ENCODE measurements at places on chromosomes 2 and 18.

DNA sequence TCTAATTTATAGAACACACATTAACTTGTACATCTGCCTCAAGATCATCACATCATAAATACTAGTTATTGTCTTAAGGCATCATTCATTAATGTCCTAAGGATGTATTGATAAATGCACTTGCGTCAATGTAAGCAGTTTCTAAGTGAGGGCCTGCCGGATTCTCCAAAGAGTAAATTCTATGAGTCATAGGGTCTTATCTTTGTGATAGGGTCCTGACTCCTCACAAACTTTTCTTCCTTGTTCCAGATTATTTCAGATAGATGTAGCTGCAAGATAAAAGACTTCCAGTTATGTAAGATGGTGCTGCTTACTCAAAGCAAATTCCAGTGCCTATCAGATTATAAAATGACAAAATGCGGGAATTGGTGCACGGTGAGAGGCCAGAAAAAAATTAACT, 315.0 kb upstream of the SLC39A10 start:
- DNase-seq: no peak

DNA sequence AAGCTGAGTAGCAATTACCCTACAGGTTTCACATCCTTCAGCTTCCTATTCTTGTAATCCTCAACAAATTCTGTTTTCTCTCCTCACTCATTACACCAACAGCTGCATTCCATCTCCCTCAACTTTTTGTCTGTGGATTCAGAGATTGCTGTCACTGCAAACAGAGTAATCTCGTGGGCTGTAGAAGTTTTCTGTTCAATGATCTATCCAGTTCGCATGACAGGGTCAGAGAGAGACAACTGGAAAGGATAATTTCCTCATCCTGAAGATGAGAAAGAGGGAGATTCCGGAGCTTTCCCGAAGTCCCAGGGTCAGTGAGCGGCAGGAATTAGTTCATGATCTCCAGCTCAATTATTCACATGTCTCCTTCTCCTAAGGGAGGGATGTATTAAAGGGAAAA, 75.7 kb downstream of the MYO5B start:
- DNase-seq: no peak

DNA sequence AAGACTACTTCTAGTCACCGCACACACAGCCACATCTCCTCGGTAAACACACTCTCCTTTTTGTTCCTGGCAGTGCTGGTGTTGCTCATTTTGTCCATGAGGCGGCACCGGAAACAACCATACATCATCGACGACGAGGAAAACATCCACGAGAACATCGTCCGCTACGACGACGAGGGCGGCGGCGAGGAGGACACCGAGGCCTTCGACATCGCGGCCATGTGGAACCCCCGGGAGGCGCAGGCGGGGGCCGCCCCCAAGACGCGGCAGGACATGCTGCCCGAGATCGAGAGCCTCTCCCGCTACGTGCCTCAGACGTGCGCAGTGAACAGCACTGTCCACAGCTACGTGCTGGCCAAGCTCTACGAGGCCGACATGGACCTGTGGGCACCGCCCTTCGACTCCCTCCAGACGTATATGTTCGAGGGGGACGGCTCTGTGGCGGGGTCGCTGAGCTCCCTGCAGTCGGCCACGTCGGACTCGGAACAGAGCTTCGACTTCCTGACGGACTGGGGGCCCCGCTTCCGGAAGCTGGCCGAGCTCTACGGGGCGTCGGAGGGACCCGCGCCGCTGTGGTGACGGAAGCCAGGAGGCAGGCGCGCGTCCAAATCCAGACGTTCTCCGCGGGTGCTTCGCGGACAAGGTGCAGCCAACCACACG, 221.0 kb downstream of the CDH20 start:
- DNase-seq: peak; percentile 2

GRCh38 chr2:29560030-29560429, 361.4 kb downstream of the ALK start:
- no peak for DNase-seq

DNA sequence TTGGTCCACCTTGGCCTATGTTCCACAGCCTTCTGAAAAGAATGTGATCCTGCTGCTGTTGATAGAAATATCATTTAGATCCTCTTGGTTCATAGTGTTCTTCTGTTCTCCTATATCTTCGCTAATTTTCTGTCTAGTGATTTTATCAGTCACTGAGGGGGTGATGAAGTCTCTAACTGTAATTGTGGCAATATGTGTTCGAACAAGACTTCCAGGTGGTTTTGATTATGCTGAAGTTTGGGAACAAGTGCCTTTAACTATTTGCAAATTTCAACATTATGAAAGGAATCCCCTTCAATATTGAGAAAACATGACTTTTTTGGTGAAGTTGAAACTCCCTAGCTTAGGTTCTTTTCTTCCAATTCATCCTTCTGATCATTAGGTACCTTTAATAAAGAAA, 140.4 kb downstream of the MTX2 start:
- no peak for DNase-seq

DNA sequence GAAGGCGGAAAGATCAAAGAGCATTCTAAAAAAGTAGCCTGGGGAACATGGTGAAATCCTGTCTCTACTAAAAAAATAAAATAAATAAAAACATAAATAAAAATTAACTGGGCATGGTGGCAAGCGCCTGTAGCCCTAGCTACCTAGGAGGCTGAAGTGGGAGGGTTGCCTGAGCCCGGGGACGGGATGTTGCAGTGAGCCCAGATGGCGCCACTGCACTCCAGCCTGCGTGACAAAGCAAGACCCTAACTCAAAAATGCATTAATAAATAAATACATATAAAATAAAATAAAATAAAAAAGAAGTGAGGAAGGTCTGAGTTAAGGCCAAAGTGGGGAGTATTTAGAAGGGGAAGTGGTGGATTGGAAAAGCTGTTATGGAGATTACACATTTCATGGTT, 1.3 kb upstream of the PSMD14 start:
- DNase-seq: no peak

GRCh38 chr2:237482485-237482884, 4.6 kb upstream of the MLPH start:
- DNase-seq: peak; percentile 80

- peak; percentile 63 for DNase-seq
Measured at GRCh38 chr2:48508461-48509124, 21.4 kb upstream of the STON1 start.

DNA sequence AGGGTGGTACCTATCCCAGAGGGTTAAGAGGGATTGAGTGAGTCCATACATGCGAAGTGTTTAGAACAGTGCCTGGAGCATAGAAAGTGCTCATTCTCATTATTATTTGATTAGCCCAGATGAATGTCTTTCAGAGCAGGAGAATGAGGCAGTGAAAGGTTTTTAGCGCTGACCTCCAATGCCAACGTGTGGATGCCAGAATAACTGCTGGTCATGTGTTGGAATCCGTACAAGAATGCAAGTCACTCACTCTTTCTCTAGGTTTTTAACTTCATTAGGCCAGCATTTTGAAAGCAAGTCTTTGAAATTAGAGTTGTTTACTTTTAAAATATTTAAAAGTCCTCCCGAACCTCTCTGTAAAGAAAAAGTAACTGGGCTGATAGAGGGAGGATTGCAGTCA, 374.2 kb downstream of the EN1 start:
- DNase-seq: no peak

DNA sequence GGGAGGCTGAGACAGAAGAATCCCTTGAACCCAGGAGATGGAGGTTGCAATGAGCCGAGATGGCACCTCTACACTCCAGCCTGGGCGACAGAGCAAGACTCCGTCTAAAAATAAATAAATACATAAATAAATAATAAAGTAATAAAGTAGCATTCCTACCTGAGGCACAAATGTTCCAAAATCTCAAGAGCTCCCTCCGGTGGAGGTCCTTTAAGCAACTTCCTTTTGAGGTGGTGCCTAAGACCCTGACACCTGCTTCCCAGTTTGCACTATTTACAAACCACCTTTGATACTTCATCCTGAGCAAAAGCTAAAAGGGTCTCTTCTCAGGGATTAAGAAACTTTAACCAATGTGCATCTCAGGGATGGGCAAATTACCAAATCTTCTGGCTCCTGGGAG, 505.1 kb downstream of the CNTNAP5 start:
- DNase-seq: no peak

DNA sequence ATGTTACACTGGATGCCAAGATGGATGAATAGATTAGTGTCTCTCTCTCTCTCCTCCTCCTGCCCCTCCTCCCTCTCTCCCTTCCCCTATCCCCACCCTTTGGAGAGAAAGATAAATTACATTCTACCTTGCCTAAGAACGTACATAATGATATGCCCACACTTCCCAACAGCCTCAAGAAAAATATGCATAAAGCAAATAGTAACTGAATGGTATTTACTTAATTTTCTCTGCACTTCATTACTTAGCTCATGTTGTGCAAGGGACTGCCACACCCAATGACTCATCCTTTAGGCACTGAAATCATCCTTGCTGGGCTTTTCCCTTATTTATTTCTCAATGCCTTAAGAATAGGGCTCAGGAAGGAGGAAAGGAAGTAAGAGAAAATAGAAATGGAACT, 137.3 kb upstream of the PID1 start:
- DNase-seq: peak; percentile 93

- no peak for DNase-seq
Measured at GRCh38 chr2:157160111-157160510, 97.4 kb upstream of the GALNT5 start.

DNA sequence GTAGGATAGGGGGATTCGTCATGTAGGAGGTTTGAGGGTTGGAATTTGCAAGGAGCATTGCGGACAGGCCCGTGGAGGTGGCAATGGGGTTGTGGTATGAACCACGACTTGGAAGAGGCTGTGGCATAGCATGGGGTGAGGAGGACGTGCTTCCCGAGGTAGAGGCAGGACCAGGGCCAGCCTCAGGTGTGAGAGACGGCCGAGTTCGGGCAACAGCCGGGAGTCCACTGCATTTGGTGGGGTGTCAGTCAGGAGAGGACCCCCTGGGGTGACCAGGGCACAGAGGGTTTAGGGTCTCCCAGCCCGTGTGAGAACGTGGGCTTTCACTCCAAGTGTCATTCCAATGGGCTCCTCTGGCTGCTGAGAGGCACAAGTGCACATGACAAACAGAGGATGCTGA, 339.0 kb downstream of the EIPR1 start:
- DNase-seq: no peak

DNA sequence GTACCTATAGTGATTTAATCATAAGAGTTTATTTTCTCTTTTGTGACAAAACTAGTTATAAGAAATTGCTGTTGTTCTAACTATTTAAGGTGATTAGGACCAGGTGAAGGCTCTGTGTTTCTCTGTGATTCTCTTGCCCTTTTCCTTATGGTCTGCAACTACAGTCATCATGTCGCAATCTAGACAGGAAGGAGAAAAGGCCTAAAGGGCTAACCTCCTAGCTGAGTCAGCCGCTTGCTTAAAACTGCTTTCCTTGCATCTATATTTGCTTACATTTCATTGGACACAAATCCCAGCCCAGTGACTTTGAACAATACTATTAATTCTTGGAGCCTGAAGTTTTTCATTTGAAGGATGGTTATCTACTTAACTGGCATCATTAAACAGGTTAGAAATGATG, 93.1 kb downstream of the PIK3C3 start:
- DNase-seq: peak; percentile 63

GRCh38 chr2:240605867-240606743, 19.2 kb upstream of the GPR35 start:
- no peak for DNase-seq

DNA sequence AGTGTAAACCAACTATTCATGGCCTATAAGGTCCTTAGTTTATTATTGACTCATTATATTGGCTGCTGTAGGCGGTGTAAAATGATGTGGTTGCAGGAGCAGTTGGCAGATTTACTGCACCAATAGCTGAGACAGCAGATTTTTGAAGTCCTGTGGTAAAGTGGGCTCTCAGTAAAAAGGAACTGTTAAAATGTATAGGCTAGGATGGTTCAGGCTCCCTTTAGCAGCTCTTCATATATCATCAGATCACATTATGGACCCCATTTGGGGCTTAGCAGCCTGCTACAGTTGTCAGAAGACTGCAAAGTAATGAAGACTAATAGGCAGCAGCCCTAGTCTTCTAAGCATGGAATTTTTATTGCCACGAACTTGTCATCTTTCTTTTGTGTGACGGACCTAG, 27.8 kb downstream of the MTX2 start:
- no peak for DNase-seq

- DNase-seq: peak; percentile 12
Measured at GRCh38 chr2:58101500-58101899, 54.9 kb downstream of the VRK2 start.

DNA sequence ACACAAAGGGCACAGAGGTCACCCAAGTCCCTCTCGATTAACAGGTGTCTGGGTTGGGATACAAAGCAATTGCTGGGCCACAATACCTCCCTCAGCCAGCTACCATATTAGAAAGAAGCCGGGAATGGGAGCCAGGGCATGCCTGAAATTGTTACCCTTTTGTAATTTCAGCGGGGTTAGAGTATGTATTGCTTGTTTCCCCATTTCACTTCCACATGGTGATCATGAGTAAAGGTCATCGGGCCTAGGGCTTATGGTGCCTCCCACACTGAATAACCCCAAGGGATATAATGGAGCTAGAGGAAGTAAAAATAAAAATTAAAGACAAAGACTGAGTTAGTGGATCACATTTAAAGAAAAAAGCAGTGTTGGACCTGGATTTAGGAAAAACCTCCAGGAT, 437.2 kb upstream of the KLHL29 start:
- DNase-seq: peak; percentile 12

DNA sequence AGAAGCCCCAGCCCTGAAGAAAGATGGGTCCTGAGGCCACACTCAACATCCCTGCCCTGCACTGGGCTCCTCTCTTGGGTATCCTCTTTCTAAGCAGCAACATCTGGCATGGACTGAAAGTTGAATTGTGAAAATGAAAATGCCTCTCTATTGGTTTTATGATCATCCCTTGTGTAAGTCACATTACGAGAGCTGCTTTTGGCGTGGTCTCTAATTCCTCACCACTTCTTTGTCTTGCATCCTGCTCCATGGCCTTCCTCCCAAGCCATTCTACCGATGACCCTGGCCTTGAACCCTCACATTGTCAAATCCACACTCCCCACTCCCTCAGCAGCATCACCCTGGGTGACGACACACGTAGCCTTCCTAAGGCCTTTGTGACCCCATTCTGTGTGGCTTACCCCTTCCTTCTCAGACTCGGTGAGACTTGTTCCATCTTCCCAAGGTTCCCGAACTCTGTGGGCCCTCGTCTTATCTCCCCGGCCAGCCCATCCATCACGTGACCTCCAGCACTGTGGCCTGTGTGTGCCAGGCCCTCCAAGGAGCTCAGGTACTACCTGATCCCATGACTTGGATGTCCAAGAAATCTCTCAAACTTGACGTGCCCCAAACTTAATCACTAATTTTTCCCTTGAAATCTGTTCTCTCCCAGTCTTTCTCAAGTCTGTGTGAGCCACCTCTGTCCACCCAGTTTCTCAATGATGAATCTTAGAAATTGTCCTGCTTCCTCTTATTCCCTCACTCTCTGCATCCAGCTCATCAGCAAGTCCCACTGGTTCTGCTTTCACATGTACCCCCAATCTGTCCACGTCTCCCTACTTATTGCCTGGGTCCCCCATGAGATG, 194.7 kb upstream of the HS6ST1 start:
- DNase-seq: peak; percentile 85

- DNase-seq: peak; percentile 40
Measured at GRCh38 chr18:13003466-13003896, 12.3 kb downstream of the CEP192 start.

DNA sequence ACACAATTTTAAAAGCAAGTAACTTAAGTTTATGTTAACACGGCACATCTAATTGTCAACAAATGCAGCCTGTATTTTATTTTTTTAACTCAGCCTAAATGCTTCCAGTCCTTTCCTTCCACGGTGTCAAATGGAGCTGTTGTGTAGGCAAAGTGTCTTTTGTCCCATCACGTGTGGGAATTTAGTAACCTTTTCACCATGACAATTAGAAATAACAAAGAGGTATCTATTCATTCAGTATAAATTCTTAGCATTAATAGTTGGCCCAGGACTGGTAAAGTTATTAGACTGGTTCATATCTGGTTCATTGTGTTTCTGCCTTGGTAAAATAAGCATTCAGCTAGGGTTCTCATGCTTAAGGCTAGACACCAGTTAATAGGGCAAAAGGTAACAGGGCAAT, 47.9 kb downstream of the FRZB start:
- DNase-seq: no peak
